ENCODE measurements at places on chromosomes 6 and 20.

GRCh38 chr6:157200117-157200516, 123.2 kb downstream of the TMEM242 start:
- ATAC-seq: no peak

DNA sequence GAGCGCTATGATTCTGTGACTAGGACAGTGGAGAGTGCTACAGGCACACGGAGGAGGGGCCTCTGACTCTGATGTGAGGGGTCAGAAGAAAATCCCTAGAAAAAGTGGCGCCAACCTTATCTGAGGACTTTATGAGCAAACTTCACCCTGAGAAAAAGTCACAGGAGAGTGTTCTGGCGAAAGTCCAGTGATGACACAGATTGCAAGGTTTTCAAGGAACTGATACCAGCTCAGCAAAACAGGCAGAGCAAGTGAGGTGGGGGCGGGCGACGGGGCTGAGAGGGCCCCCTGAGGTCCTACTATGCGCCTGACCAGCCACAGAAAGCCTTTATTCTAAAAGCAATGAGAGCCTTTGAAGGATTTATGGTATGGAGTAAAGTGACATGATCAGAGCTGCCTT, 73.3 kb downstream of the SLC22A23 start:
- no peak for ATAC-seq

GRCh38 chr20:51275181-51275580, 252.3 kb upstream of the KCNG1 start:
- no peak for ATAC-seq

GRCh38 chr20:62624719-62625453, 17.4 kb upstream of the SLCO4A1 start:
- ATAC-seq: no peak

DNA sequence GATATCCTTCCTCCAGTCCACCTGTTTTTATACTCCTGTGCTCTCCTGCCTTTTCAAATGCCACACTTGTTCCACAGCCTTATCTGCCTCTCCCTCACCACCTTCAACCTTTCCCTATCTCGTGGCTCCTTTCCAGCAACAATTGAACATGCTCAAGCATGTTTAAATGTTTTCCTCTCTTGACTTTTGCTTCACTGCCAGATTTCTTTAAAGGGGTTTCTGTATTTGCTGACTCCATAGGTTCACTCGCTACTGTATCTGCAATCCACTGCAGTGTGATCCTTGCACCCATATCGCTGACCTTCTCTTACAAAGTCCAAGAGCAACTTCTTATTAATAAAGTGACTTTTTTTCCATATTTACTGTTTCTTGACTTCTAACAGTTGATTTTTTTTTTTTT, 11.2 kb upstream of the GMNN start:
- ATAC-seq: no peak

DNA sequence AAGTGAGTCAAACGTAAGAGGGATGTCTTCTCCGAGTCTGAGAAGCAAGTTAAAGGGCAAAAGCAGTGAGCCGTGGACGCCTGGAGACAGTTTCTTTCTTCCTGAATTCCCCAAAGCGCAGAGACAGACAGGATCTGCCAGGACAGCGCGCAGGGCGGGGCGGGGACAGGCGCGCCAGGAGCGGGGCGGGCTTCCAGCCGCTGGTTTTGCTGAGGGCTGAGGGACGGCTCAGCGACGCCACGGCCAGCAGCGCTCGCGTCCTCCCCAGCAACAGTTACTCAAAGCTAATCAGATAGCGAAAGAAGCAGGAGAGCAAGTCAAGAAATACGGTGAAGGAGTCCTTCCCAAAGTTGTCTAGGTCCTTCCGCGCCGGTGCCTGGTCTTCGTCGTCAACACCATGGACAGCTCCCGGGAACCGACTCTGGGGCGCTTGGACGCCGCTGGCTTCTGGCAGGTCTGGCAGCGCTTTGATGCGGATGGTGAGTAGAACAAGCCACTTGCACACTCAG, at the start of gene SCGN:
Gene SCGN, plus strand, starts transcription at position 209 of the 509 bp plus-strand sequence. Its CDS starts 189 bp downstream, at position 398.
- ATAC-seq: peak; percentile 97

DNA sequence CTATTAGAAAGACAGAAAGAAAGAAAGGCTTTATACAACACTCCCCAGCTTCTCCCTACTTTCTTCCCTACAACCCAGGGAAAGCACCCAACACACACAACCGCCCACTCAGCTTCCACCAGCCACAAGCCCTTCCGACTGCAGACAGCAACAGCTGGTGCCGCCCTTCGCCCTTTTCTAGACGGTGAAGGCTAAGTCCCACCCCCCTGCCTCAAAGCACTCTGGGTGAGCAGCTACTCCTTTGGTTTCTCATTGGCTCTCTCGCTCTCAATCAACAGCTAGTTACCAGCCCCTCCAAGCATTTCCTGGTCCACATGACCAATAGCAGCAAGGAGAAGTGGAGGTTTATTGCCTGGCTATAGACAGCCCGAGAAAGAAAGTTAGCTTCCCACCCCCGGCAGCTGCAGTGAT, 230.1 kb upstream of the MOCS1 start:
- ATAC-seq: no peak

- no peak for ATAC-seq
Observed at GRCh38 chr6:120211955-120212792, 862.6 kb upstream of the MAN1A1 start.

DNA sequence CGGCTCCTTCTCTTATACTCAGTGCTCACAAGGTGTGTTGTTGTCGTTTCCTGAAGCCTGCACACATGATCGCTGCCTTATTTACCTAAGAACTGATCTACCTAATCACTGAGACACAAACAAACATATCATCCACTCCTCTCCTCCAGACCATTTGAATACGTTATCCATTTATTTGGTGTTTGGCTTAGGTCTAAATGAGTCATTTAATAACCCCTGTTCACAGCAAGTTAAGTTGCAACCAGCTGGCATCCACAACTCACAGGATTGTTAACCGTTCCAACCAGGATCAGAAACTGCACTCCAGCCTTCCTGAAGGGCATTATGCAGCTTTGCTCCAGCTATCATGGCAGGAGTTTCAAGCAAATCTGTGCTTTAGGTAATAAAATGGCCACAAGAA, 511.1 kb upstream of the MAP3K7 start:
- no peak for ATAC-seq

GRCh38 chr20:52975029-52975732, 3.0 kb downstream of the TSHZ2 start:
- ATAC-seq: no peak

- no peak for ATAC-seq
Observed at GRCh38 chr6:33836806-33837469, 33.1 kb upstream of the MLN start.

DNA sequence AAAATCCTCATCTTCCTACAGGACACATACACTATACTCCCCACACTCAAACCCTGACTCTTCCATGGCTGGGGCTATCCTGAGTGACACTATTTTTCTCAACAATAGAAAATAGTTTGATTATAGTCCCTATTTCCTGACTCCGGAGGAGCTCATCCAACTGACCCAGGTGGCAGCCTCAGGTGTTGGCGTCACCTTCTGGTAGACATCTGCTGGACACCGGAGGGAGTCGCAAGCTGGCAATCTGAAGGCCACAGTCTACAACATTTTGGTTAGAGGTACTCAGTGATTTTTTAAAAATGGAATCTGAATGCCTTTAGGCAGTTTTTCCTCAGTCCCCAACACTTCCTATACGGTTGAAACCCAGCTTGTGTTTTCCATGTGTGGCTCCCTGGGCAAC, 32.2 kb upstream of the OCSTAMP start:
- ATAC-seq: no peak

DNA sequence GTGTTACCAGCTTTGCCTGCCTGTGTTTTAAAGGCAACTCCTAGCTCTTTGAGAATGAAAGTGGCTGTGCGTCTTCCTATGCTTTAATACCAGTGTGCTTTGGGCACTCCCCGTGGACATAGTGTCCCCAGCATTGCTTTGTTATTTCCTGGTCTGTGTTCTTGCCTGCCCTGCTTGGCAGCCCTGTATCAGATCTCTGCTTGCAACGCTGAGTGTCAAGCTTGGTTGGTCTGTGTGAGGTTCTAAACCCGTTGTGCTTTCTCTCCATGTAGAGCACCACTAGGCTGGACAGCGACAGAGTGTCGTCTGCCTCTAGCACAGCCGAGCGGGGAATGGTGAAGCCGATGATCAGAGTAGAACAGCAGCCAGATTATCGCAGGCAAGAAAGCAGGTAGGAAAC, 80.2 kb downstream of the AFDN start:
- ATAC-seq: peak; percentile 86

DNA sequence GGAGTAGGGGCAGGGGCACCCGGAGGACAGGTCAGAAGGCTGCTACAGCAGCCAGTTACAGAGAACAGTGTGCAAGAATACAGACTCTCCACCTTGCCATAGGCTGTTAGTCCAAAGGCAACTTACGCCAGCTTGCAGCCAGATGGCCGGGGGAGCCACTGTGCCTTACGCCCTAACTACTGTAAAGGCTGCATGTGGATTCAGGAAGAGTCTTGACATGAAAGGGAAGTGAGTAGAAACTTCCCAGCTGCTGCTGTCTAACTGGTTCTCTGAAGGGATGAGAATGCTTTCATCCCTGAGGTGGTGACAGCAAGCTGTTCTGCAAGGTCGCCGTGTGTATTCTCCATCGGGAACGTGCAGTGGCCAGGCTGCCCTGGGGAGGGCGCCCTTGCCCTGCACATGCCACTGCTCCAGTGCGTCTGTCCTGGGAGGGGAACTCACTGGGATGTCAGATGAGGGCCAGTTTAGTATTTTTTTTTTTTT, 46.1 kb downstream of the LYRM4 start:
- peak; percentile 94 for ATAC-seq

GRCh38 chr20:13510837-13511488, 127.8 kb downstream of the TASP1 start:
- ATAC-seq: no peak

DNA sequence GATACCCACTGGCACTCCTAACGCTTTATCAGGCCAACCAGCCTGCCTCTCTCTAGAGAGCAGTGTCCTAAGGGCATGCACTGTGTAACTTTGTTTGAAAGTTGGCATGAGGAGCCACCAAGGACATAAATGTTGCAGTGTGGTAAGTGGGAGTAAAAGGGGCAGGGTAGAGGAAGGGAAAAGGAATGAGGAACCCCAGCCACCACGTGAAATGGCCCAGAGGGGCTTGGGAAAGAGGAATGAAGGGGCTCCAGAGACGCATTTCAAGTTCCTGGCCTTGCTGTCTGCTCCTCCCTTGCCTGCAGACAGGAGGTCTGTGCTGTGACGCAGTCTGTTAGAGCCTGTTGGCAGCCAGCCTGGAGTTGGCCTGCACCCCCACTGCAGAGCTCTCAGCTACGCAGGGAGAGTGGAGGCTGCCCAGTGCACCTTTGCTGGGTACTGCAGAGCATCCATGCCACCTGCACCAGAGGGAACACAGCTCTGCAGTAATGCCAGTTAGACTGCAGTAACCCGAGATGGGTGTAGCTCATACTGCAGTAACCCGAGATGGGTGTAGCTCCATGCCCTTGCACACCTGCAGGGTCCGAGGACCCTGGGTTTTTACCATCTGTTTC, 86.8 kb upstream of the SNAP25 start:
- peak; percentile 99 for ATAC-seq

DNA sequence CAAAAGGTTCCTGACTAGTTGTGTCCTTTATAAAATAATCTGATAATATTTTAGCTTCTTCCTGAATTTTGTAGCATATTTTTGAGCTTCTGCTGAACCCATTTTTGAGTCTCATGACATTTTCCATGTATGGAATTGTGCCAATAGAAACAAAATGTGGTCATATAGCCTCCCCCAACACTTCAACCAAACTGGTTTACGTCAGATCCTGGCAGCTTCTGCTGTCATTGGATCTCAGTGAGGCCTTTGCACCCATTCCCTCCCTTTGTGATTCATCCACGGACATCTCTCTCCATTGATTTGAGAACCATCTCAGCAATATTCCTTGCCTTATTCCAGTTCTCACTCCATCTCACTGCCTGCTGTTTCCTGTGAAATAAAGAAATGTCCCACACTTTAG, 166.0 kb upstream of the PROKR2 start:
- no peak for ATAC-seq

DNA sequence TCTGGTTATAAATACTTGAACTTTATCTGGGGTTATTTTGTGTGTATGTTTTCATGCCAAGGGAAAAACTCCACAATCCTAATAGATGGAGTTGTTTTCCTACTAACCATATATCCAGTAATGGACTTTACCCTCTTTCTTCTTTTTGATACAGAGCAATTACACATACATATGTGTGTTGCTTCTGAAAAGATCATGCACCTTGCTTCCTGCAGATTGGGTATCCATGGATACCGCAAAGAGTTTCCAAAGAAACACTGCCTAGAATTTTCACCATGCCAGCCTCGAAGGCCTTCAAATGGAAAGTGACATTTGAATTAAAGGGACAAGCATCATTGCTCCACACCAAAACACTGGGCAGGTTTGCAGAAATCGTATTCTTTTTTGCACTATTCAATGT, 26.8 kb downstream of the HDDC2 start:
- ATAC-seq: no peak

DNA sequence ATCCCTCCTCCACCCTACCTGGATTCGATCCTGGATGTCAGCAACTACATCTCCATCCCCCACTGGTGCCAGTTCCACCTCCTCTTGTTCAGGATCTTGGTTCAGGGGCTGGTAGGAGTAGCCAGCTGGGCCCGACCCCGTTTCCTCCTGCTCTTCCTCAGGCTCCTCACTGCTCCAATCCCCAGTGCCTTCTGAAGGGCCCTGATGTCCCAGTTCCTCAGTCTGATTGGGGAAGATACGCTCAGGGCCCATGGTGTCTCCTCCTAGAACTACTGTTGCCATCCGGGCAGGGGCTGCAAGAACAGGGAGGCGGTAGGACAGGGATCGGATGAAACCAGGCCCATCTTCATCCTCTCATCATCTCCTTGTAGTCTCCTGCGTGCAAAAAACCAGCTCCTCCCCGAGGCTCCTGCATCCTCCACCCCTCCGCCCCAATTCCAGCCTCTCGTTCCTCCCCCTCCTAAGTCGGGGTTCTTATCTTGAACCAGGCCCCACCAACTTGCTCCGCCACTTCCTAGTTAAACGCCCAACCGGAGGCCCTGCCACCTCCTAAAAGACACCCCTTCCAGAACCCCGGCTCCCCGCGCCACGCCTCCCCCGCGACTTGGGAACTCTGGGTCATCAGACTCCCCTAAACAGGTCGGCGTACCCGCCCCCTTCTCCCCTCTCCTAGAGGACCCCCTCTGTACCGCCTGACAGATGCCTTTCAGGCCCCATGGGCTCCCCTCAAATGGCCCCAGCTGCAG, 476 bp downstream of the MEA1 start:
- peak; percentile 39 for ATAC-seq

DNA sequence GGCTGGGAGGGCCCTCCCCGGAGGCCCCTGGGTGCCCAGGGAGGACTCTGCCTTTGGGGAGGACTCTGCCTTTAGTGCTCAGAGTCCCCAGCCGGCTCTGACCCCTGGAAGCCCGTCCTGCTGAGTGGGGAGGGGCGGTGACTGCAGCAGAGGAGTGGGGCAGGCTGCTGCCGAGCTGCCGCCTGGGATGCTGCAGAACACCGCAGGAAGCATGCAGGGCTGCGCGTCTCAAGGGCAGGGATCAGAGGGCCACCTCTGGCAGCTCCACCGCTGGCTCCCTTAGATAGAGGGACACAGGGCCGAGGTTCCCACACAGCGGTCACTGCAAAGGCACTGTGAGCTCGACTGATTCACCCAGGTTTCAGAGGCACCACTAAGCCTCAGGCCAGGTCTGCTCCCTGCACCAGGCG, 82.2 kb upstream of the GATA5 start:
- ATAC-seq: no peak

Measured in SK-N-SH treated with all-trans-retinoic acid at 6 μM for 48 hours (cell line).